ENCODE measurements at places on chromosomes 13 and 19.

DNA sequence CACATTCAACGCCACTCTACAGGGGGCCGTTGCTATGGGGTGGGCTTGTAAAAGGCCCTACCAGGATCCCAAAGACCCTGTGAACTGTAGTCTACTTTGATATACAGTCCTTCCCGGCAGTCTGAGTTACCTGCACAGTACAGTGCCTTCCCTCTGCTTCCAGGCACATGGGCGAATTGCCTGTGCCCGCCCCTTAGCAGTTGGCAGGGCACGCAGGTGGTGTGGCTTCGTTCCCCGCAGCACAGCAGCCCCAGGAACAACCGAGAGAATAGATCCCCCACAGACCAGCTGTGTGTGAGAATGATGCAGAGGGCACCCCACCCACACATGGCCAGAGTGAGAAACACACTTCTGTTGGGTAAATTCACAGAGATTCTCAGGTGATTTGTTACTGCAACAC lies 60.6 kb downstream of the MRPL57 start:
- DNase-seq, result no peak

- peak; percentile 26 for DNase-seq
These were observed 213.3 kb upstream of the MIR17HG start for GRCh38 chr13:91133941-91134802.

DNA sequence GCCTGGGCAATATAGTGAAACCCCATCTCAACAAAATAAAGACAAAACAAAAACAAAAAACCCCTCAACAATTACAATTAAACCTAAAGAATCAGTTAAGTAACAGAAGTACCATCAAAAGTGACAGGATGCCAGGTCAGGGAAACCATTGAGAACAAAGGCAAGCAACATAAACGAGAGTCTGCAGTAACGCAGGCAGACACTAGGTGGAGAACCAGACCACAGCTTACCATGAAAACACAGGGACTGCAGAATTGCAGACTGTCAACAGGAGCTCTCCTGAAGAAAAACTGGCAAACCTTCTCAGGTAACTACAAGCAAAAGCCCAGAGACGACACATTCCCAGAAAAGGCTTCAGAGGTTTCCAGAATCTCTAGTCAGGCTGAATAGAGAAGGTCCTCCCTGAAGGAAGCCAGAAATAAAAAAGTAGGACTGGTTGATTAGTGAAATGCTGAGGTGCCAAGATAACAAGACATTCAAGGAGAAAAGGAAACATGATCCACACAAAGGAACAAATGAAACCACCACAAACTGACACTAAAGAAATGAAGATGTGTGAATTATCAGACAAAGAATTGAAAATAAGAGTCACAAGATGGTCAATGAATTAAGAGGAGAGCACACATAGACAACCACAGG lies 2.2 kb upstream of the ZNF665 start:
- peak; percentile 46 for DNase-seq

- DNase-seq, result no peak
These were observed 15.1 kb downstream of the NOSIP start for GRCh38 chr19:49565261-49565660.

- DNase-seq, result no peak
These were observed 559 bp upstream of the RPL21 start for GRCh38 chr13:27250833-27251165.

GRCh38 chr13:74682746-74683145 lies 548.5 kb upstream of the KLF12 start:
- DNase-seq, result no peak

Measured in HTR-8/SVneo (cell line).